ENCODE measurements at places on chromosomes 11 and 22.

- DNase-seq: no peak
Observed at GRCh38 chr11:33013755-33014154, 1.9 kb upstream of the DEPDC7 start.

DNA sequence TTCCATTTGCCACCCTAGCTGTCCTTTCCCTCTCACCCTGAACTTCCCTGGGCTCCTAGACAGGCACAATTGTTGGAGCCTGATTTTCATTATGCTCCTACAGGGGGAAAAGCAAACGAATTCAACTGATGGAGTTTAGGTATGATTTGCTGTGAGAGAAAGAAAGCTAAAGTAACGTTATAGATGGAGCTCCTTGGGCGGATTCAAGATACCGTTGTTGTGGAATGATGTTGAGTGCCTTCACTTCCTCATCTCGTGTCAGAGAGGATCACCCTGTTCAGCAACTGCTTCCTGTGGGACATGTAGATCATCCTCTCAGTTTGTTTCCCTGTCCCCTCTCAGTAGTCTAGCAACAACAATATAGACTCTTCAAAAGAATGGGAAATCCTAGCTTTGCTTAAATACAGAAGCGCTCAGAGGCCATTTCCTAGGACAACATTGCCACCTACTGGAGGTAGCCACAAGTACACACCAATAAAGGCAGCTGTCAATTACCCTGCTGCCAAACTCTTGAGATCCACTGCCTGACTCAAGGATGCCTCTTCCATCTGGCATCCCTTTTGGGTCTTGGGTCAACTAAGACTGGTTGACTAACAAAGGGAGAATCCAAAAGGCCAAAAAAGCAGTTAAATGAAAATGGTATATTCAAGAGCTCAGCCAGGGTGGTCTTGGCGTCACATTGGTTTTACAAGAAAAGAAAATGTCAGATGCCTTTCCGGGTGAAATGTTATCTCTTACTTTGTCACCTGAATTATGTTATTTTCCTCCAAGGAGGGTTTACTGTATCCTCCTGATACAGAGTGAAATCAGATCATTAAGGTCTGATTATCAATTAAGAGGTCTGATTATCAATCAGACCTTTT, 13.5 kb upstream of the DTX4 start:
- DNase-seq: peak; percentile 76

GRCh38 chr11:12213883-12214282, 103.5 kb downstream of the MICAL2 start:
- no peak for DNase-seq

- peak; percentile 43 for DNase-seq
Observed at GRCh38 chr22:29343313-29343805, 27.9 kb upstream of the RASL10A start.

DNA sequence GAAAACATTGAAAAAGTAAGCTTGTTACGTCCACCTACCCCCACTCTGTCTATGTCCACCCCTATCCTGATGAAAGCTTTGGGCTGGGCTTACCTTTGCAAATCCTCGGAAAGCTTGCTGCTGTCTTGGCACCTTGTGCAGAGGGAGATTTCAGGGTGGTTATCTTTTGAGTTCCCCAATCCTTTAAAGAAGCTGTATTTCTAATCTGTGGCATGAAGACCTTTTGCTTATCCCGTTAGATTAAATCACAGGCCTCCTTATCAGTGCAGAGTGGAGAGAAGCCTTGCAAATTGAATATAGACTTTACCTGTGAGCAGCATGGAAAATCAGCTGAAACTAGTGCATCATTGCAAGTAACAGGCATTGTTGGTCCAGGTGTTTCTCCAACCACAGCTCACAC, 580.6 kb upstream of the ANO5 start:
- DNase-seq: no peak

- DNase-seq: no peak
Observed at GRCh38 chr11:67584205-67584880, 731 bp downstream of the GSTP1 start.

- peak; percentile 98 for DNase-seq
Observed at GRCh38 chr11:113991718-113992458, 17.0 kb downstream of the HTR3A start.

- peak; percentile 13 for DNase-seq
Observed at GRCh38 chr22:32531931-32532819, 57.6 kb downstream of the FBXO7 start.

DNA sequence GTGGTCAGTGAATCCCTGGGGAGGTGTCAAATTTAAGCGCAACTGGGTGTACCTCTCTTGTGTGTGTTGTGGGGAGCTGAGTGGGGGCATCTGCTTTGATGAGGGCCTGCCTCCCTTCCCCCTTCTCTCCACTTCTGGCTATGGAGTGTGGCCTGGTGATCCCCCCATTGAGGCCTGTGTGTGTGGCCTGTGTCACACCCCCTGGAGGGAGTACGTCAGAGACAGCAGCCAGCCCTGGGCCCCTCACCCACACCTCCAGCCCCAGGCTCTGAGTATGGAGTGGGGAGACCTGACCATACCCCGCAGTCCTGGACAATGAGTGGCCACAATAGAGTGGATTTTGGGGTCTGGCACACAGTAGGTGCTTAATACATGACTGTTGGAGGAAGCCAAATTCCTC, 51.4 kb upstream of the EIF3D start:
- no peak for DNase-seq

DNA sequence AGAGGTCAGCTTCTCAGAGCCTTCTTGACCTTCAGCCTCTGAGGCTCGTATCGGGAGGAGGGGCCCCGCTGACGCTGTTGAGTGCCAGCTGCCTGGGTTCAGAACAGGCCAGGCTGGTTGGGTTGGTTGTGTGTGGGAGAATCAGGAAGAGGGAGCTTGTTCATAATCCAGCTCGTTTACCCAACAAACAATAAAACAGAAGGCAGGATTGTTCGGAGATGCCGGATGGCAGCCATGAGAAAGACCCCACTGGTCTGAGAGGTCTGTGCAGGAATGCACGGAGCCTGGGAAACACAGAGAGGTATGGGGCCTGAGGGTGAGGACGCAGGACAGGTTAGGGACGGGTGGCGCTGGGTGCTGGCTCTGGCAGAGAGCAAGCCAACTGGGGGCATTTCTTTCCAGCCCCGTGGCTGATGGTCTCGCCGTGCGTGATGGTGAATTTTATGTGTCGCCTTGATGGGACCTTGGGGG, 31.6 kb upstream of the SHANK2 start:
- DNase-seq: no peak

DNA sequence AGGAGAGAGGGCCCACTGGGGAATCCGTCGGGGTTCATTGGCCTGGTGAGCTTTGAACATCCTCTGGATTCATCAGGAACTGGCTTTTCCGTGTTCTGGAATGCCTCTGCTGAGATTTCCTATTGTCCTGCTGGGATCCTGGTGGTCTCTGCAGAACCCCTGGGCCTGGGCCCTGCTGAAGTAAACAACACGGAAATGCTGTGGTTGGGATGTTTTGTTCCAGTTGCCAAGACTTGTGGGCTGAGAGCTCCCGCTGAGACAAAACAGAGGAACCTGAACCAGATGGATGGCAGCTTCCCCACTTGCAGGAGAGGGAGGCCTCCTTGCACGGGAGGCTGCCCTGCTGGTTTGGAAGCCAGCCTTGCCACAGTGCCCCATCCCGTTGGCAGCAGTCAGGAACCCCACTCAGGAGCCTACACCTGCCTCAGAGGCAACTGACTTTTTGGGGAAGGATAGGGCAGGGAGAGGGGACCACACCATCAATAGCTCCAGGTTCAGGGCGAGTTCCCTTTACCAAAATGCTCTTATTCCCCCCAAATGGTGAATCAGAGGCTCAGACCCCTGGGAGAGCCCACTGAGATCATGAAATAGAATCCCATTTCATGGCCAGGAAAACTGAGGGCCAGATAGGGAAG, 60.7 kb downstream of the LRRC32 start:
- no peak for DNase-seq

- DNase-seq: no peak
Observed at GRCh38 chr22:29205594-29206371, at the start of gene EMID1. EMID1 (plus strand) TSS chr22:29205896; CDS start chr22:29206039, 143 bp downstream.

- DNase-seq: no peak
Observed at GRCh38 chr11:78200553-78200952, 11.8 kb downstream of the USP35 start.

DNA sequence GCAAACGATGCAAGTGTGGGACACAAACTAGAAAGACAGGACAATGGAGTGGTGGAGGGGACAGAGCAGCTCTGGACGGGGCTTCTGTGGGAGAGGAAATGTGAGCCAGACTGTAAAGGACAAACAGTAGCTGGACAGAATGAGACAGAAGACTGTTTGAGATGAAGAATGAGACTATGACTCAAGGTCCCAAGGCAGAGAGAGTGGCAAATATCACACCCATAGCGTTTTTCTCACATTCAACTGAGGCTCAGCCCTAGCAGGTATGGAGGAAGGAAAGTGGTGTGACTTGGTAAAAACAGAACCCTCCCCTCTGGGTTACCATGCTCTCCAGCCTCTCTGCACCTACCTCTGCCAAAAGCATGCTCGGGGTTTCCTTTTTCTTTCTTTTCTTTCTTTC, 96.5 kb downstream of the RPL27A start:
- DNase-seq: no peak

- no peak for DNase-seq
Observed at GRCh38 chr11:112024178-112024772, 933 bp upstream of the DLAT start.

- DNase-seq: peak; percentile 1
Observed at GRCh38 chr11:61752117-61752924, at the start of gene MYRF. MYRF (plus strand) TSS chr11:61752636; CDS start chr11:61752745, 109 bp downstream.

- DNase-seq: no peak
Observed at GRCh38 chr11:111765320-111765983, 737 bp downstream of the PPP2R1B start.

GRCh38 chr11:96794152-96794551, 404.3 kb downstream of the JRKL start:
- DNase-seq: no peak

- DNase-seq: no peak
Observed at GRCh38 chr11:2689651-2690575, 9.9 kb downstream of the KCNQ1OT1 start.

GRCh38 chr11:72237112-72237931, 6.7 kb downstream of the PHOX2A start:
- no peak for DNase-seq

DNA sequence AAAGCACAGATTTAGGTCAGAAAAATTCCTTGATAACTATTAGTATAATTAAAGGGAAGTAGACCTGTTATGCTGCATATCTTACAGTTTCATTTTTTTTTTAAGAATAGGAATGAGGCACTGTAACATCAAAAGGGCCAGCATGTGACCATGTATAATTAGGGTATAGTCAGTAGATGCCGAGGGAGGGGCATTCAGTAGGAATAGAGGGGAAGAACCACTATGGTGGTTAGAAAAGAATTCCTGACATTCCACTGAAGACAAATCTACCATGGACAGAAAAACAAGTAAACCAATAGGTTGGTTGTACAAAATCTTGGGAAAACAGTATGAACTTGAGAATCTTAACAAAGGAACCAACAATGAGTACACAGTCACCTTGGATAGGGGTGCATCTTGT, 78.4 kb upstream of the CCDC179 start:
- no peak for DNase-seq

DNA sequence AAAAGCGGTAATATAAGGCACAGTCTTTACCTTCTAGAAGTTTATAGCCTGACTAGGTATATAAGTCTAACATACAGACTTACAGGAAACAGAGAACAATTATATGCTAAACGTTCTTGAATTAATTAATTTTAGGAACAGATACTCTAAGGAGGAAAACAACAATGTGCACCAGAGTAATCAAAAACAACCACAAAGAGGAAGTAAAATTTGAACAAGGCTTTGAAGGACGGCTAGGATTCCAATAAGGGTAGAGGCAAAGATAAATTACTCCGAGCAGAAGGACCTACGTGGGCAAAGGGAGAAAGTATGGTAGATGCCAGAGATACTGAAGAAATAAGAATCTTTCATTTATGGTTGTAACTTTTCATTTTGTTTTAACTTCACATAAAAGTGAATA, 54.4 kb downstream of the ENTHD1 start:
- DNase-seq: no peak

DNA sequence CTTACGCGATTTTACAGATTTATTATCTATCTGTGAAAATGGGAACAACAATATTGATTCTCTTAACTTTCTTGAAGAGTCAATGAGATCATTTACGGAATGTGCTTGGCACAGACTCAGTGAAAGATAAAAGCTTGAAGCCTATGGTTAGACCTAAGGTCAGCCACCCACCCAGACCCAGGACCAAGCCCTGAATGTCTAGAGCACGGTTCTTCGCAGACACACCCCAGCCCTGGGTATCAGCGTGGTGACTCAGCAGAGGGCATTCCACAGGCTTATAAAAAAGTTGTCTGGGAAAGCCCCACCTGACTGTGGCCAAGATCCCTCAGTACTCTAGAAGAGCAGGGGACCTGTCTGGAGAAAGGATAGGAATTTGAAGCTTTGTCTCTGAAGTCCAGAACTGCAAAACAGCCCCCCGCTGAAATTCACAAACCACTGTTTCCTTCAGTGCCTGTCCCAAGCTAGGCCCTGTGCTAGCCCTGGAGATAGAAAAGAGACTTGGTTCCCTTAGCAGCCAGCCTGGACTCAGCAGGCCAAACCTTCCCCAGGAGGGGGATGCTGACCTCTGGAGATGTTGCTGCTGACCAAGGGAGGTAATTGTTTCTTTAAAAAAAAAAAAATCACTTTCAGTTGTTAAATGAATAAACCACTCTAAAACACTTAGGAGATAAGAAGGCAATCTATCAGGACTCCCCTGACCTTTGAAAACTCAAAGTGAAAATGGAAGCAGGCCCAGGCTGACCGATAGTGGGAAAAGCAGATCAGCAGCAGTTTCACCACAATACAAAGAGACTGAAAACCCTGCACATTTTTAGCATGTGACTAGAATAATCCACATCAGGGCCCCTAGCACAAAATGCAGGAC, 114.0 kb downstream of the ABTB2 start:
- DNase-seq: no peak

- DNase-seq: no peak
Observed at GRCh38 chr22:24417901-24418641, 9.3 kb upstream of the ADORA2A start.

DNA sequence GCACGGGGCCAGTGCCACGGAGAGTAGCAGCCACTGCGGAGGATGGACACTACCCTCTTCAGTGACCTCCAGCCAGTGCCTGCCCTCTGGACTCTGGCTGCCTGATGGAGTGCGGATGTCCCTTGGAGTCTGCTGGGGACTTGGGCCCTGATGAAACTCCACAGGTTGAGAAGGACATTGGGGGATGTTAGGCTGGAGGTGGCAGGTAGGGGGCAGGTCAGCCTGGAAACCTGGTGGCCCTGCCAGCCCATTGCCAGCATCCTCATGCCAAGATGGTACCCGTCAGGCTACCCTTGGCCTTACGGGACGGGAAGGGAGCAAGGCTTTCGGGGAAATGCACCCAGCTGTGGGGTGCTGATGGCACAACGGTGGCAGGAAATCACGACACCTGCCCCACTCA, 4.0 kb downstream of the CABP7 start:
- no peak for DNase-seq

- no peak for DNase-seq
Observed at GRCh38 chr22:45225732-45226502, 14.8 kb downstream of the KIAA0930 start.

GRCh38 chr11:133919330-133920108, 37.2 kb downstream of the IGSF9B start:
- DNase-seq: no peak

- DNase-seq: no peak
Observed at GRCh38 chr11:61930933-61931332, 13.6 kb upstream of the RAB3IL1 start.

Measured in NCI-H2029 treated with DMSO at 0.1 percent for 48 hours (cell line).